ENCODE measurements at places on chromosomes 1 and 21.
A peak's percentile ranks its signal among the peaks of the same experiment; 100 is the strongest.

- no peak for DNase-seq
Measured at GRCh38 chr1:96487394-96487793, 234.2 kb upstream of the PTBP2 start.

GRCh38 chr1:26044414-26044813 lies 1.5 kb downstream of the SLC30A2 start:
- DNase-seq, result no peak

DNA sequence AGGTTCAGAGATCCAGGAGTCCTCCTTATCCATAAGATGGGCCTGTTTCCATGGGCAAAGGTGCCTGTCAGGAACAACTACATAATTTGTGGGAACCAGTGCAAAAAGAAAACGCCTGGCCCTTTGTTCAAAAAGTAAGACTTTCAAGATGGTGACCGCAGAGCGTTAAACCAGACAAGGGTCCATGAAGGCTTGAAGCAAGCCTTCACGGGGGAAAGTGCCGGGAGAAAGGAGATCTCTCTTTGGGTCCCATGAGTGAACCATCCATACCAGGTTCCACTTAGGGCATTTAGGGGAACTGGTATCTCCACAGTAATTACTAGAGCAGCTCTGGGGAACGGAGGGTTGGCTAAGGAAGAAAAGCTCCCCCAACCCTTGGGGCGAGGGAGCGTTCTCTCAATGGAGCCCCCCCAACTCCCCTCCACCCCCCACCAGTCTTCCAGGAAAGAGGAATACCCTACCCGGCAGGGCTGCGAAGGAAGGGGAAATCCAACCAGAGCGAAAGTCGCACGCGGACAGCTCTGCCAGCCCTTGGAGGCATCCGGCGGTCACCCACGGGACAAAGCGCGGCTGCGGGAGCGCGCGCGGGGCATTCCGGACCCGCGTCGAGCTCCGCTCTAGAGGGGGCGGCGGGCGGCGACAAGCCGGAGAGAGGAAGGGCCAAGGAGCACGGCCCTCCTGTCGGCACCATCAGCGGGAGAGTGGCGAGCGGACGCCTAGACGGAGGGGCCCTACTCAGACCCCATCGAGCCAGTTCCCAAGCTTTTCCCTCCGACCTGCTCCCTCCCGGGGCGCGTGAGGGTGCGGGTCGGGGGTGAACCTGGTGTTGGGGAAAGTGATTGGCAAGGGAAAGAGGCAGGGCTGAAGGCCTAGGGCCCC lies 687 bp upstream of the RASSF5 start:
- peak; percentile 50 for DNase-seq

GRCh38 chr1:94859174-94859573 lies 39.0 kb downstream of the SLC44A3 start:
- no peak for DNase-seq

DNA sequence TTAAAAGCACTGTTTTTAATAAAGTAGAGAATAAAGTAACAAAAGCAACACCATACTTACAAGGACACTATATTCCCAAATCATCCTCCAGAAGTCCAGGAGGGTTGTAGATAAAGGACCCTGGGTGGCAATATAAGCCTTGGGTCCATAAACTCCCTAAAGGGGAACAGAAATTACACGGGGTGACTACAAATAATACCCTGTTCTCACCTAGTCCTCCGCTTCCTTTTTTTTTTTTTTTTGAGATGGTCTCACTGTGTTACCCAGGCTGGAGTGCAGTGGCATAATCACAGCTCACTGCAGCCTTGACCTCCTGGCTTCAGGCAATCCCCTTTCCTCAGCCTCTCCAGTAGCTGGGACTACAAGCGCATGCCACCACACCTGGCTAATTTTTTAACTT lies 13.1 kb downstream of the PTPN22 start:
- DNase-seq, result no peak

- DNase-seq, result peak; percentile 17
Measured at GRCh38 chr21:24895885-24896734, 711.2 kb downstream of the MRPL39 start.

- DNase-seq, result no peak
Measured at GRCh38 chr21:42755766-42756579, 102.6 kb downstream of the PDE9A start.

DNA sequence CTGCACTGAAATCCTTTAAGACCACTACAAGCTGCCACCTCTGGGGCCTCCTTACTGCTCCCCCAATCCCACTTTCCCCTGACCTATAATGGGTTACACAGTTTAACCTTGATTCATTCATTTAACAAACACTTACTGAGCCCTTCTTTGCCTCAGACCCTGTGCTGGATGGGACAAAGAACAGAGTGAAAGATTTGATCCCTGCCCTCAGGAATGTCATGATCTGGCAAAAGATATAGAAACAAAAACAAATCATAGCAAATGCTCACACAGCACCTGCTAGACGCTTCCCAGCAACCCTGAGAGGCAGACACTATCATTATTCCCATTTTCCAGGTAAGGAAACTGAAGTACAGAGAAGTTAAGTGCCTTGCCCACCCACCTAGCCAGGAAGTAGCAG lies 7.0 kb upstream of the AUNIP start:
- no peak for DNase-seq

- DNase-seq, result no peak
Measured at GRCh38 chr1:189859385-189859977, 618.2 kb downstream of the BRINP3 start.

- DNase-seq, result no peak
Measured at GRCh38 chr1:201660931-201661822, 122.2 kb downstream of the NAV1 start.

- DNase-seq, result no peak
Measured at GRCh38 chr1:6325482-6325881, 64.6 kb upstream of the GPR153 start.

DNA sequence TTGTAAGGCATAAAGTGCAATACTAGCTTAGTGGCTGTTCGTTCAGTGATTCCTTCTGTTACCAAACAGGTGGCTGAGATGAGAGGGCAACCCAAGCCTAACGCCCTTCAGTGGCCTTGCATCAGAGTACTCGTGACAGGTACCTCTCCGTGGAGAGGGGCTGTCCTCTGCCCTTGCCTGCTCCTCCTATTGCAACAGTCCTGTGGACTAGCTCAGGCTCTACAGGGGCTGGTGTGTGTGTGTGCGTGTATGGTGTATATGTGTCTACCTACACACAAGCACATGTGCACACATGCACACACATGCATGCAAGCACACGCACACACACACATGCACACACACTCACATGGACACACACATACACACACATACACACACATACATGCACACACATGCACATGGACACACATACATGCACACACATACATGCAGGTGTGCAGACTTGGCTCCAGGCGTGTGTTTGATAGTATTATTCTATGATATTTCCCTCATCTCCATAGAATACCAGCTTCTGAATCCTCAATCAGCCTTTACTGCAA lies 15.1 kb downstream of the TFF3 start:
- no peak for DNase-seq

DNA sequence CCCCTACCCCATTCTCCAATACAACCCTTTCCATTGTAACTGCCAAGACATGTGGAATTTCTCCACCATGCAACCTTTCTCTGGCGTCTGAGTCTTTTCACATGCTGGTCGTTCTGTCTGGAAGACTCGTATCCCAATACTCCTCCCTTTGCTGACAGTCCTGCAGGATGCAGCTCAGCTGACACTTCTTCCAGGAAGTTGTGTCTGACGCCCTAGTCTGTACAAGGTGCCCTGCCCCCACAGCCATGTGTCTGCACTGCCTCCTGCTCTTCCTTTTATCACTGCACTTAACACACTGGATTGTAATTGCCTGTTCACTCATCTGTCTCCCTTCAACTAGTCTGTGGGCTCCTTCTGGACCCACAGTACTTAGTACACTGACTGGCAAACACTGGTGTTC lies 188.0 kb downstream of the LMX1A start:
- DNase-seq, result no peak

DNA sequence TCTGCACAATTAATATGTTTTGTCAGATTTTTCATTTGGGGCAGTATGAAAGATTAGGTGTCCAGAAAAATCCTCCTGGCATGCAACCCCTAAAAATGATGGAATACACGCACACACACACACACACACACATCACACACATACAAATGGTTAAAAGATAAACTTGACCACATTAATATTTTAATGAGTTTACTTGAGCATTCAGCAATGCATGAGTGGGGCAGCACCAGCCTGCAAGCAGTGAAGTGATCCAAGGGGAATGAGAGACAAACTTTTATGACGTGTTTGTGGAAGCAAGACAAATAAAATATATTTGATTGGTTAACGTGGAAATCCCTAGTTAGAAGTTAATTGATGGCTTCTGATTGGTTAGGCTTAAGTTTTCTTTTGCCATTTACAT lies 29.1 kb upstream of the SOAT1 start:
- DNase-seq, result no peak

DNA sequence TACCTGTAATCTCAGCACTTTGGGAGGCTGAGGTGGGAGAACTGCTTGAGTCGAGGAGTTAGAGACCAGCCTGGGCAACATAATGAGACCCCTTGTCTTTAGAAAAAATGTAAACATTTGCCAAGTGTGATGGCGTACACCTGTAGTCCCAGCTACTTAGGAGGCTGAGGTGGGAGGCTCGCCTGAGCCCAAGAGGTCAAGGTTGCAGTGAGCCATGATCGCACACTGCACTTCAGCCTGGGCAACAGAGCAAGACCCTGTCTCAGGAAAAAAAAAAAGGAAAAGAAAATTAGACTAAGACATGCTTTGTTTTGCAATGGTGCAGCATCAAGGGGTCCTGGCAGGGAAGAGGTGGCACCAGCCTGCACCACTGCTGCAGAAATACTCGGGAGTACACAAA lies 16.8 kb upstream of the GPR157 start:
- DNase-seq, result no peak

DNA sequence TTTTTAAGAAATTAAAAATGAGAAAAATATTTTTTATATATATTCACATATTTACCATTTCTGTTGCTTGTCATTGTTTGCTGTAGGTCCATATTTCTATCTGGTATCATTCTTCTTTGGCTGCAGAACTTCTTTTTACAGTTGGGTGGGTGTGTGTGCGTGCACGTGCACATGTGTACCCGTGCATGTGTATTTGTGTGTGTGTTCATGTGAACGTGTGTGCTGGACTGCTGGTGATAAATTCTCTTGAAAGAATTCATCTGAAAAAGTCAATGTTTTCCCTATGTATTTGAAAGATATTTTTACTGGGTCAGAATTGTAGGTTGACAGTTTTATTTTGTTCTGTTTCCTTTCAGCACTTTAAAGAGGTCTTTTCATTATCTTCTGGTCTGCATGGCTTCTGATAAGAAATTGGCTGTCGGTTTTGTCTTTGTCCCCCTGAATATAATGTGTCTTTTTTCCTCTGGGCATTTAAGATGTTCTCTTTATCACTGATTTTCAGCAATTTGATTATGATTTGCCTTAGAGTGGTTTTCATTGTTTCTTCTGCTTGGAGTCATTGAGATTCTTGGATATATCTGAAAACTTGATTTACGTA lies 34.5 kb upstream of the DPH5 start:
- no peak for DNase-seq

DNA sequence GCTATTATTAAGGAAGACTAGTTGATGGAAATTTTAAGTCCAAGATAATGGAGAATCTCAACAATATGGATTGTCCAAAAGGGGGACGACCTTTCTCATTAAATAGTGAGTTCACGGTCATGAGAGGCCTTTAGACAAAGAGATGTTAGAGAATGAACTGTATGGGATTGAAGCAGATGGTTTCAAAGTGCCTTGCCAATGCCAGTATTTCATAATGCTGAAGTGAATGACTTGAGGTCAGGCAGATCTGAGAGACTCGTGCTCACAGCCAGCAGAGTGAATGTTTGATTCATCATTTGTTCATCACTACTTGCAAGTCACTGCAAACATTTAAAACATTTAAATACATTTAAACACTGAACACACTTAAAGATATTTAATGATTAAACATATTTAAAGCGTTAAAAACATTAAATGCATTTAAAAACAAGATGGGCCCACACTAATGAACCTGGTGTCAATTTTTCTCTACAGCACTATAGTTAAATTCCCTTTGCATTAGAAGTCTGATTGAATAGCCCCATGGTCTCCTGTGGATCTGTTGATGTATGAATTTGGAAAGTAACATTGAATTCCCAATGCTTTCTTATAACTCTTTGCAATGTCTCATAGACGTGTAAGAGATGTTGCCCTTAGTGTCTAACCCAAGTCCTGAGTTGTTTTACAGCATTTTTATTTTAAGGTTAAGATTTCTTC lies 80.7 kb downstream of the TGFB2 start:
- DNase-seq, result no peak

GRCh38 chr1:6328091-6328490 lies 65.5 kb downstream of the ACOT7 start:
- no peak for DNase-seq

DNA sequence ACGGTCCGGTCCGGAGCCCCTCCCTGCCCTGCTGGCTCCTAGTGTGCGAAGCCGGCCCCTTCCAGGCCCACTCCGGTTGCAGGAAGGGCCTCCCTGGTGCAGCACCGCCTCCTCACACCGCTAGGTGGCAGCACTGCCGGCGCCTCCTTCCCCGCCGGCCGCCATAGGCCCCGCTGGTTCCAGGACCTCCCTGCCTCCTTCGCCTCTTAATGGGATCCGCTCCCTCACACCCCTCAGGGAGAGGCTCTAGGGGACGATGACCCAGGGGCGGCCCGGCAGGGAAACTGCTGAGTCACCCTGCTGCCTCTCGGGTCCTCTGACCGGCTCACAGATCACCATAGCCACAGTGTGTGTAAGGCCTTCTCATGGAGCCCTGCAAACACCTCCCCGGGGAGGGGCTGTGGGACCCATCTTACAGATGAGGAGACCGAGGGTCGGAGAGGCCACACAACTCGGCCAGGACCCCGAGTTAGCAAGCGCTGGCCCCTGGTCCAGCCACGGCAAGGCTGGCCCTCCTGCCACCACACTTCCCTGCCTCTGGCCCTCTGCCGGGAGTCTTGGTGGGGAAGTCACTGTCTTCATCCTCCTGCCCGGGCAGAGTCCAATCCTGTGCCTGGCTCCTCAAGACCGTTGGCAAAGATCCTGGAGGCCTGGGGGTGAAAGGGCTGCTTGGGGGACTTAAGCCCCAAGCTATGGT lies 1.6 kb upstream of the AJAP1 start:
- DNase-seq, result peak; percentile 57

GRCh38 chr21:44049182-44049581 lies 37.1 kb downstream of the TRAPPC10 start:
- DNase-seq, result no peak

DNA sequence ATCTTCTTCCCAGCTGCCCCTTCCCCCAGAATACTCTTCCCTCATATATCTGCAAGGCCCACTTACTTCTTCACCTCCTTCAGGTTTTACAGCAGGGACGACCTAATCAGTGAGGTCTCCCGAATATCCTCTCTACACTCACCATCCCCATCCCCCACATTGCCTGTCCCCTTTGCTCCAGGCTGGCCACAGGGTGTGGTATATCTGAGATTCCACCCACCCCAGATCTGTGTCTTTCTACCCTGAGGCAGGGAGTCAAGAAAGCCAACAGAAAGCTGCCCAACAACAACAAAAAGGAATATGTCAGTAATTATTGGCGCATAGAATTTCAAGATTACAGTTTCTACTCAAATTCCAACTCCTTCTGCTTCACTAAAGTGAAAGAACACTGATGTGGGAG lies 30.0 kb upstream of the OPRD1 start:
- no peak for DNase-seq

GRCh38 chr1:238060061-238060460 lies 169.3 kb upstream of the ZP4 start:
- DNase-seq, result no peak

- no peak for DNase-seq
Measured at GRCh38 chr1:108027389-108027788, 62.4 kb upstream of the VAV3 start.

- DNase-seq, result no peak
Measured at GRCh38 chr1:55337801-55338447, 122.8 kb upstream of the USP24 start.

- DNase-seq, result no peak
Measured at GRCh38 chr1:228336308-228337030, 70.2 kb downstream of the TRIM11 start.

GRCh38 chr1:180646547-180646946 lies 14.7 kb downstream of the XPR1 start:
- no peak for DNase-seq

Data from femur (tissue), 1 donor.